Breast epithelium (tissue), 4 donors: ENCODE measurements at places on chromosomes 3 and 15. TPM values are rescaled to one million over a fixed set of nuclear protein-coding genes. Genes with fewer than 3 reads are reported as not detected.

DNA sequence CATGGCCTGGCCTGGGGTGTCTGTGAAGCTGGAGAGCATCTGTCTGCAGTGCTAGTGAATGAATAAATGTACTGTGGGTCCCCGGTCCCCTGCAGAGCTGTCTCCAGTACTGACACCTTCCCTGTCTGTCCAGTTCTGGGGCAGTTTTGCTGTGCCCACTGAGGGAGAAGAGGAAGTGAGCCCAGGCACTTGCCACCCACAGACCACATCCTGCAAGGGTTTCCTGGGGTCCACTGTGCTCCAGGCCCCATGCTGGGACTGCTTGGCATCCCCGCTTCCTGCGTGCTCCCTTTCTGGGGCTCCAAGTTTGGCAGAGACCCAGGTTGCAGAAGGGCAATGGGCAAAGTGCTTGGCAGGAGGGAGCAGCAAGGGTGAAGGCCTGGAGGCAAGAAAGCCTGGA, 4.9 kb upstream of the SLC6A6 start:
- H3K27ac ChIP-seq, result no peak overlapping the region
- H3K4me1 ChIP-seq, result no peaks in the 10 kb centered on the region
- H3K4me3 ChIP-seq, result no peak overlapping the region
- H3K36me3 ChIP-seq, result no peaks in the 10 kb centered on the region

GRCh38 chr15:101104141-101104540, 147.7 kb downstream of the CHSY1 start:
- DNase-seq, result no peak
- no peak overlapping the region for H3K27ac ChIP-seq
- no peaks in the 10 kb centered on the region for H3K4me1 ChIP-seq
- no peaks in the 10 kb centered on the region for H3K27me3 ChIP-seq

GRCh38 chr3:105513886-105514285, 147.2 kb downstream of the ALCAM start:
- H3K27me3 ChIP-seq, result no peaks in the 10 kb centered on the region
- H3K27ac ChIP-seq, result no peak overlapping the region
- no peak for DNase-seq

The BSN gene
- 0.48 TPM for total RNA-seq

The TRIM69 gene
- total RNA-seq, result 15.5 TPM
